Gastrocnemius medialis (tissue), 4 donors: ENCODE measurements at places on chromosomes 3 and 15. TPM values are rescaled to one million over a fixed set of nuclear protein-coding genes. Genes with fewer than 3 reads are reported as not detected.

- H3K27me3 ChIP-seq: no peaks in the 10 kb centered on the region
- no peak overlapping the region for H3K27ac ChIP-seq
- no peak for DNase-seq
These were observed 93.6 kb upstream of the CFAP20DC start for GRCh38 chr3:59143447-59143846.

GRCh38 chr3:190721330-190721729 is 141.2 kb downstream of the GMNC start:
- no peak overlapping the region for H3K27ac ChIP-seq
- H3K27me3 ChIP-seq: no peaks in the 10 kb centered on the region
- H3K4me3 ChIP-seq: no peak overlapping the region
- no peak for DNase-seq
- H3K36me3 ChIP-seq: no peaks in the 10 kb centered on the region
- H3K4me1 ChIP-seq: no peaks in the 10 kb centered on the region

- H3K27ac ChIP-seq: peak overlapping the region; percentile 15
- H3K36me3 ChIP-seq: no peaks in the 10 kb centered on the region
- no peaks in the 10 kb centered on the region for H3K27me3 ChIP-seq
- DNase-seq: no peak
- no peak overlapping the region for H3K4me3 ChIP-seq
These were observed 193.6 kb downstream of the FAM43A start for GRCh38 chr3:194879126-194879877.

Gene SPATA12
- total RNA-seq: not detected
